Right atrium auricular region (tissue), 2 donors: ENCODE measurements at places on chromosomes 13 and 19. TPM values are rescaled to one million over a fixed set of nuclear protein-coding genes. Genes with fewer than 3 reads are reported as not detected.

DNA sequence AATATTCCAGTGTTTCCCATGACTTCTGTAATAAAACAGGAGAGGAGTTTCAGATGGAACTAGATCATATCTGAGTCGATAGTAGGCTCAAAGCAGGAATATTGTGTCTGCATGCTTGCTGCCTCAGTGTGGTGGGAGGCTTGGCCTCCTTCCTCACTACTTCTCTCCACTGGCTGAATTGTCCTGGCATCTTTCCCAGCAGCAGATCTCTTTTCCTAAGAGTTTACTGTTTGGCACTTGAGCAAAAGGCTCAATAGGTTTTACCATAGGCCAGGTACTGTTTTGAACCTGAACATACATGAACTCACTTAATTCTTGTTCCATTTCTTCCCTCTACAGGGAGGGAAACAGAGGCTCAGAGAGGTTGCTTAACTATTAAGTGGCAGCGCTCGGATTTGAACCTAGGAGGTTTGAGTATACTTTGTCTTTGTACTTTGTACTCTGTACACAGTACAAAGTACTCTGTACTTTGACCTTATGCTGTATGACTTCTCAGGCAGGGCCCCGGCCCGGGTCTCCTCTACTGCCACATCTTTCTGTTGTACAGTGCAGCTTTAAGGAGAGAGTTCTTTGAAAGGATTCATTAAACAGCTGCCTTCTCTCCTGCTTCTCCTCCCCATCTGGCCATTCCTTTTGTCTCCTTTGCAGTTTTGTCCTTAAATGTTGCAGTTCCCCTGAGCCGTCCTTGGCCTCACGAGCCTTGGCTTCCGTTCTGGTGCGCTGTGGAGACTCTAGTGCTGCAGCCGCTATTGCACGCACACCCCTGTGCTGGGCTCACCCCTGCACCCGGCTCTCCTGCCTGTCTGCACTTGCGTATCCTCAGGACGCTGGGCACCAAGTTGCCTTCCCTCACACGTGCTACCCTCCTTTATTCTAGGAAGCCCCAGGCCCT is 8.1 kb downstream of the B3GLCT start:
- DNase-seq = no peak

ZSCAN4 gene
- total RNA-seq = 0.24 TPM

DNA sequence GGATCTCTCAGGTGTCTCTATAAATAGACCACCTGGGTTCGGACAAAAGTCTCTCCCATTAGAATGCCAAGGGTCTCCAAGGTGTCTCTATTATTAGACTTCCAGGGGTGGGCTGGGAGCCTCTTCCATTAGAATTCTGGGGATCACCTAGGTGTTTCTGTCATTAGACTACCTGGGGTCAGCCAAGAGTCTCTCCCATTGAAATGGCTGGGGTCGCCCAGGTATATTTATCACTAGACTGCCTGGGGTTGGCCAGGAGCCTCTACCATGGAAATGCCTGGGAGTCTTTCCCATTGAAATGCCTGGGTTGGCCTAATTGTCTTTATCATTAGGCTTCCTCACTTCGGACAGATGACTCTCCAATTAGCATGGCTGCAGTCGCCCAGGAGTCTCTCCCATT is 1565.5 kb downstream of the UQCRFS1 start:
- peak; percentile 50 for DNase-seq

GRCh38 chr13:39189778-39190177 is 151.5 kb downstream of the NHLRC3 start:
- DNase-seq = no peak

GRCh38 chr13:25420161-25420560 is 48.4 kb downstream of the ATP8A2 start:
- no peak for DNase-seq

DNA sequence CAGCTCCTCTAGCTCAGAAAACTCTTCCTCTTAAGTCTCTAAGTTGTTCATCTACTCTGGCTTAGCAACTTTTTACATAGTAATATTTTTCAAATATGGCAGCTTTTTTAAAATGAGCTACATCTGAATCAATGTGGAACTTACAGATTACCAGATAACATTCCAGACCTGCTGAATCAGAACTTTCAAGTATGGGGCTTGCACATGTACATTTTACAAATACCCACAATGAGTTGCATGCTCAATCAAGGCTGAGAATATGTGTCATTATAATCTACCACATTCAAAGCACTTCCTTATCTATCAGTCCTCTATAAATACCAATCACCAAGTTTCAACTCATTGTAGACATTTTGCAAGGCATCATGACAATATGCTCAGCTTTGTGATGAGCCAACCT is 383.1 kb downstream of the FGF14 start:
- DNase-seq = no peak

DNA sequence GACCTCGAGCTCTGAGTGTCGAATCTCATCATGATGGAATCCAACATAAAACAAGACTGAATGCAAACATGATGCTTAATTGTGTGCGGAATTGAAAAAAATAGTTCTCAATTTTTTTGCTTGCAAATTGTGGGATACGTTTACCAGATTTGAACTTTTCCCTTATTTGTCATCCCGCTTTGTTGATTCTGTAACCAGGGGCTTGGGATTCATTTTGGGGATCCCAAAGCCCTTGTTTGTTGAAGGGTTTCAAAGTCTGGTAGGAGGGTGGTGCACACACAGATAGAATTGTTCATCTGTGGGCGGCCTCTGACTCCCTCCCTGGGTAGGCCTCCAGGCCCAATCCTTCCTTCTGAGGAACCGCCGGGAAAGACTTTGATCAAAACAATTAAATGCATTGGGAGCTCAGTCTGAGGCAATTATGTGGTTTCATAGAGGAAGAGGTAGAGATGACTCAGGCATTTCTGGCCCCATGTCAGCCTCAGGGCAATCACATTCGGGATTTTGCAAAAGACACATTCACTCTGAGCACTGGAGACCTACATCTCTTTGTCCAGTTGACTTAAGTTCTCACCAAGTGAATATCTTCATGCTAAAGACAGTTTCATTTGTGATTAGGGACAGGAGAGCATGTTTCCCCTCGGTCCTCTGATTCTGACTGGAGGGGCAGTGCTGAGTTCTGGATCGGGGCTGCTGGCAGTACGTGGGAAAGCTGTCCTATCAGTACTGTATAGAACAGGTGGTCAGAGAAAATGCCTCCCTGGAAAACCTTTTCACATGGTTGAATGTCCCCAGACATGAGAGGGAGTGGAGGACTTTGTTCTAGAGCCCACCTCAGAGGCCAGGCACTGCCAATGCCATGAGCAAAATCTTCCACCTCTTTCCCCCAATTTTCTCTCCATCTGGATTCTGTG is 27.8 kb upstream of the IGFL4 start:
- DNase-seq = no peak

RPL18 gene
- total RNA-seq = 846 TPM

FOXA3 gene
- not detected for total RNA-seq

DNA sequence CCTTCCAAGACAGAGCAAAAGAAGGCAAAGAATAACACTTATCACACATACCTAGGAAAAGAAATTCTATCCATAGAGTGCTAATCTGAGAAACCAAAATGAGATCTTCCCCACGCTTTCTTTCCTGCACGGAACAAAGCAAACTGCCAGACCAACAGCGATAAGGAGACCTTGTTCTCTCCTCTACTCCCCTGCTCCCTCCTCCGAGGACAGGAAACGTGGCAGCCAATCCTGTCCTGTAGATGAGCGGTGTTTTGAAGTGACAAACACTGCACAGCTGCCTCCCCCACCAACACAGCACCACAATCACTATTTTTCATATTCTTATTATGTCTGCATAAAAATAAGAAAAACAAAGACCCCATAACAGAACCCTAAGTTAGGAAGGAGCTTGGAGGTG is 113.9 kb upstream of the IRS2 start:
- DNase-seq = no peak

TMEM86B gene
- total RNA-seq = not detected

KIR3DL1 gene
- total RNA-seq = not detected

TRMT1 gene
- total RNA-seq = 13.6 TPM

- DNase-seq = no peak
Observed at GRCh38 chr19:16089010-16089846, 12.9 kb downstream of the TPM4 start.

DNA sequence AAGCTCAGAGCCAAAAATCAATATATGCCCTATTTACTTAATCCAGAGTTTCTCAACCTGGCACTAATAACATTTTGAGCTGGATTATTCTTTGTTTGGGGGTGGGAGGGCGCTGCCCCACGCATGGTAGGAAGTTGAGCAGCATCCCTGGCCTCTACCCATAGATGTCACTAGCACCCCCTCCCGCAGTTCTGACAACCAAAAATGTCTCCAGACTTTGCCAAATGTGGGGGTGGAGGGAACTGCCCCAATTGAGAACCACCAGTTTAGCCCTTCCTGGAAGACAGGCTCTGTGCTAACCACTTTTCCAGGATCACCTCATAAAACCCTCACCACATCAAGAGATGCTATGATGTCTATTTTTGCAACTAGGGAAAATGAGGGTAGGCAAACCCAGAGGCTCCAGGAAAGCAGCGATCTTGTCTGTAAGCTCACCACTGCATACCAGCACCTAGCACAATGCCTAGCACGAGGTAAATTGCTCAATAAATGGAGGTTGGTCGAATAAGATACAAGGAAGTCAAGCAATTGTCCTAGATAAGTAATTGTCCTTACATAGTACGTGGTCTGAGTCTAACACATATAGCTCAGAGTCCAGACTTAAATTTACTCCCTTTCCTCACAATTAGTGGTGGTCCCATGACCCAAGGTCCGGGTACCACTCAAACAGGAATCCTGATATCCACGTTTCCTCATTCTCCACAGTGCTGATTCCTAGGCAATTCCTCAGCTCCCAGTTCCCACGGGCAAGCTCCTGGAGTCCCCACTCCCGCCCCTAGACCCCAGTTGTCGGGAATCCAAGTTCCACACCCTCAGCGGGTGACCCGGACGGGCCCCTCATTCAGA is 892 bp downstream of the TRIR start:
- no peak for DNase-seq

DNA sequence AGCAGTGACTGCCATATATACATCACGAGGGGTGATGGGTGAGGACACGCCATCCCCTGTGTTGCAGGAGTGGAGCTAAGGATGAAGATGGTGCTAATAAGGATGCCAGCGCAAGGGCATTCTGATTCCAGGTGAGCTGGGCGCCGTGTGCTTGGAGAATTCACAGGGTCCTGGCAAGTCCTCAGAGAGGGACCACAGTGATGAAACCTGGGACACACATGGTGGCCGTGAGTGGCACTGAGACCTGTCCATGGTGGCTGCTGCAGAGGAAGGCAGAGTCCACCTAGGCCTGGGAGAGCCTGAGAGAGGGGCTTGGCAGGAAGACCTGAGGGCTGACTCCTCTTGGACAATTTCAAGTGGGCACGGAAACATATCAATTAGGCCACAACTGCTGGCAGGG is 65.2 kb downstream of the RFX2 start:
- peak; percentile 21 for DNase-seq

TMEM59L gene
- total RNA-seq = 2.2 TPM

DNA sequence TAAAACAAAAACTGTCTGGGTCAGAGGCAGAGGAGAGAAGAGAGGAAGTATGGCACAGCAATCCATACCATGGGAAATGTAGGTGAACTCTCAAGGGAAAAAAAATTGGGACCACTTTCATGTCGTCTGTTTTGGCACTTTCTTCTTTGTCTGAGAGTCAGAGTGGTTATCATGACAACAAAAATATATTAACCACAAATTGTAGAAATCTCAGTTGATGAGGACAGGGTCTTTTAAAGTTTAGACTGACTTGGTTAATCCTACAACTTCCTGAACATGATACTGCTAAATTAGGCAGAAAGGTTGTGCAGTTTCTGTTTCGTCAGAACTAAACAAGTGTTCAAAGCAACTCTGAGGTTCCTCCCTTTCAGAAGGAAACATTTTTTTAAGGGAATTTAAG is 15.2 kb downstream of the KLF5 start:
- DNase-seq = no peak

GRCh38 chr13:77437267-77437666 is 98.2 kb upstream of the SCEL start:
- no peak for DNase-seq

GRCh38 chr13:25085125-25085742 is 10.7 kb upstream of the PABPC3 start:
- DNase-seq = no peak

FGF21 gene
- total RNA-seq = not detected

TEX26 gene
- not detected for total RNA-seq

GRCh38 chr13:44088991-44089413 is 209.3 kb downstream of the LACC1 start:
- DNase-seq = no peak

- DNase-seq = no peak
Observed at GRCh38 chr19:2037651-2038255, 13.3 kb downstream of the MKNK2 start.

DNA sequence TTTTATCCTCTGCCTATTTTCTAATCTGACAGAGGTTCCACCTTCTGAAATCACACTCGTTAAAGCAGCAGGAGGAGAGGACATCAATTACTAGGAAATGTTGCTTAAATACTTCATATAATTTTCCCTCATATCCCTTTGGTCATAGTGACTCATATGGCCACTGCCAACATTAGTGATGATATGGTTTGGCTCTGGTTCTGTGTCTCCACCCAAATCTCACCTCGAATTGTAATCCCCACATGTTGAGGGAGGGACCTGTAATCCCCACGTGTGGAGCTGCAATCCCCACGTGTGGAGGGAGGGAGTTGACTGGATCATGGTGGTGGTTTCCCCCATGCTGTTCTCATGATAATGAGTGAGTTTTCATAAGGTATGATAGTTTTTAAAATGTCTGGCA is 618.4 kb upstream of the SLITRK5 start:
- DNase-seq = no peak

EFNB2 gene
- 15.5 TPM for total RNA-seq

CD79A gene
- not detected for total RNA-seq

DNA sequence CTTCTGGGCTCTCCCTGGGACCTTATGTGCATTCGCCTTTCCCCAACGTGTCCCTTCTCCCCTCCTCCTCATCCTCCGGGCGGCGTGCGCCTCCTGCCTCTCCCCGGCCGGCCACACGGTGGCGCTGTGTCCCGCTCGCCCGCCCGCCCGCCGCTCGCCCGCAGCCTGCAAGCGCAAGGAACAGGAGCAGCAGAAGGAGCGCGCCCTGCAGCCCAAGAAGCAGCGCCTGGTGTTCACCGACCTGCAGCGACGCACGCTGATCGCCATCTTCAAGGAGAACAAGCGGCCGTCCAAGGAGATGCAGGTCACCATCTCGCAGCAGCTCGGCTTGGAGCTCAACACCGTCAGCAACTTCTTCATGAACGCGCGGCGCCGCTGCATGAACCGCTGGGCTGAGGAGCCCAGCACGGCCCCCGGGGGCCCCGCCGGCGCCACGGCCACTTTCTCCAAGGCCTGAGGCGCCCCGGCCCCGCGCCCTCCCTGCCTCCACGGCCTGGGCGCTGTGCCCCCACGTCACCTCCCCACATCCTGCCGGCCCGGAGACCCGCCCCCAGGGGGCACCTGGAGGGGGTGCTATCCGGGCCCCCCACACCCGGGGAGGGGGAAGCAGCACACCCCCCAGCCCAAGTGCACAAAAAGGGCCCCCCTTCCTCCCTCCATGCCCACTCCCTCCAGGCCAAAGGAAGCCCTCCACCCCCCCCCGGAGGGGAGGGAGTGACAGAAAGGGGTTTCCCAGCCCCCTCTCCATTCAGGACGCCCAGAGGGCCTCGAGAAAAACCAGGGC is 21.9 kb downstream of the ONECUT3 start:
- DNase-seq = no peak
